Stimulated activated naive CD4-positive, alpha-beta T cell treated with Interleukin-2 at 50 U/mL for 16 hours (primary cell): ENCODE measurements at places on chromosomes 11 and 22.

DNA sequence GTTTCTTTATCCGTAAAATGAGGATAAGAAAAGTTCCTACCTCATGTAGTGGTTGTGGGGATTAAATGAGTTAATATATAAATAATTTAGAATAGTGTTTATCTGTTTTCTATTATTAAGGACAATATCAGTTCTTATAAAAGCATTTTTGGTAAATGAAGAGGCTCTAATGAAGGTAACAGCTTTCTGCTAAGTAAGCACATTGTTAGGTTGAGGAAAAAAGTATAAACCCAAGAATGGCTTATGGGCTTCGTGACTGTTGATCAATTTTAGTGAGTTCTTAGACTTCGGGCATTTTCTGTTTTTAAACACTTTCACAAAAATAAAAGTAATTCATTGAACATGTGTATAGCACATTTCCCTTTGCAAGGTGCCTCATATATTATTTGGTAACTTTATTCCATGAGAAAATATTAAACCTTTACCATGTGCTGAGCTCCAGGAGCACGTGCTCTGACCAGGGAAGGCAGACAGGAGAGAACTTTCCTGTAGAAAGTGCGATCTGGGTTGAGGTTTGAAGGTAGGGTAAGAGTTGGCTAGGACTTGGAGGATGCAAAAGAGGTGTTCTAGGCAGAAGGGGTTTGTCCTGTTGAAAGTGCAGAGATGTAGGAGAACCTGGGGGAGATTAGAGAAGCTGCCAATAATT lies 11.3 kb upstream of the OR9Q2 start:
- no peak for DNase-seq

- no peak for DNase-seq
Observed at GRCh38 chr22:20656516-20656901, 117.4 kb upstream of the SERPIND1 start.

DNA sequence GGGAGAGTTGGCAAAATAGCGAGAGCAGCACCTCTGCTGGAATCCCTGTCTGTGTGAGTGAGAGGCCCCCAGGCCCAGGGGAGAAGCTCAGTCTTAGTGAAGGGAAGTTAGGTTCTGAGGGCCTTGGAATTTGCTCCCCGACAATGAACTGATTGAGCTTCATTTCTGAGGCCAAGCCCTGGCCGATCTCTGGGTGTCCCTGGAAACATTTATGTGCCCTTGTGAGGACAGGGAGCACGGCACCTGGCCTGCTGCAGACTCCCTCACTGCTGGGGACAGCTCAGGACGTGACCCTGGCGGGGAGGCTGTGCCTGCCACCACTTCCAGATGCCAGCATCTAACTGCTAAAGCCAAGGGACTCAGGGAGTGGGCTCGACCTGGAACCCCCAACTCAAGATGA lies 52.0 kb downstream of the ARHGAP8 start:
- no peak for DNase-seq

GRCh38 chr22:29040385-29041275 lies 21.0 kb downstream of the C22orf31 start:
- DNase-seq, result peak; percentile 37

GRCh38 chr11:119095066-119095880 lies 6.4 kb downstream of the DPAGT1 start:
- DNase-seq, result peak; percentile 99

- DNase-seq, result no peak
Observed at GRCh38 chr11:1927026-1927847, 7.7 kb downstream of the TNNT3 start.

GRCh38 chr11:61048368-61049062 lies 53.8 kb upstream of the CD5 start:
- no peak for DNase-seq

GRCh38 chr22:17381192-17381913 lies 12.1 kb downstream of the CECR2 start:
- DNase-seq, result no peak
